ENCODE measurements at places on chromosomes 2 and 18.

- peak; percentile 86 for DNase-seq
Measured at GRCh38 chr2:42101206-42102023, 53.6 kb downstream of the PKDCC start.

DNA sequence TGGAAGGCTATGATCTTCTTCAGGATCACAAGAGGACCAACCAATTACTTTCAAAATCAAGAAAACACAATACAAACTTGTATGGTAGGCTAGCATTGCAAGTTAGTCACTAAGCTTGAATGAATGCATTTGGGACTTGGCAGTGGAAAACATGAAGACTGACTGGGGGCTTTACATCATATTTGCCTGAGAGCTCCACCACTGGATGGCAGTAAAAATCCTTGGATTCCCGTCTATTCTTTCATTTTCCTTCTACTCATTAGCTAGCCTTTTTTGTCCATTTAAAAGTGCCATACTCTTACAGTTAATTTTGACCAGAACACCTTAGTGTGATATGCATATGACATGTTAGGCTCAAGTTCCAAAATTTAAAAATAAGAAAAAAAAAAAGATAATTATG lies 63.5 kb upstream of the RASGRP3 start:
- DNase-seq = peak; percentile 45

GRCh38 chr18:41021089-41021488 lies 933.9 kb upstream of the PIK3C3 start:
- no peak for DNase-seq

DNA sequence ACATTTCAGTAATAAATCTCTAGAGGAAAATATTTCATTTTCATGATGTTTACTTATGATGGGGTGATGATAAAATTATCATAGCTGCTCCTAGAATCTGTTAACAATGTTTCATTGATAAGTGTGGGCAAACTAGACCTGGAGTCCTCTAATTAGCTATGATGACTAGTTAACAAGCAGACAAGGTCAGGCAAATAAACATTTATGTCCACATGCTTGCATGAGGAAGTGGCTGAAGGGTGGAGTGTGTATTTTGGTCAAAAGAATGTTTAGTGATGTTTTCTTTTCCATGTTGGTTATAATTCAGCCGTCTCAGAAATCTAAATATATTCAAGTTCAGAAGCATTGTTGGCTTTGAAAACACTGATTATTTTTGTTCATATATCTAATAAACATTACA lies 99.9 kb upstream of the FN1 start:
- no peak for DNase-seq

DNA sequence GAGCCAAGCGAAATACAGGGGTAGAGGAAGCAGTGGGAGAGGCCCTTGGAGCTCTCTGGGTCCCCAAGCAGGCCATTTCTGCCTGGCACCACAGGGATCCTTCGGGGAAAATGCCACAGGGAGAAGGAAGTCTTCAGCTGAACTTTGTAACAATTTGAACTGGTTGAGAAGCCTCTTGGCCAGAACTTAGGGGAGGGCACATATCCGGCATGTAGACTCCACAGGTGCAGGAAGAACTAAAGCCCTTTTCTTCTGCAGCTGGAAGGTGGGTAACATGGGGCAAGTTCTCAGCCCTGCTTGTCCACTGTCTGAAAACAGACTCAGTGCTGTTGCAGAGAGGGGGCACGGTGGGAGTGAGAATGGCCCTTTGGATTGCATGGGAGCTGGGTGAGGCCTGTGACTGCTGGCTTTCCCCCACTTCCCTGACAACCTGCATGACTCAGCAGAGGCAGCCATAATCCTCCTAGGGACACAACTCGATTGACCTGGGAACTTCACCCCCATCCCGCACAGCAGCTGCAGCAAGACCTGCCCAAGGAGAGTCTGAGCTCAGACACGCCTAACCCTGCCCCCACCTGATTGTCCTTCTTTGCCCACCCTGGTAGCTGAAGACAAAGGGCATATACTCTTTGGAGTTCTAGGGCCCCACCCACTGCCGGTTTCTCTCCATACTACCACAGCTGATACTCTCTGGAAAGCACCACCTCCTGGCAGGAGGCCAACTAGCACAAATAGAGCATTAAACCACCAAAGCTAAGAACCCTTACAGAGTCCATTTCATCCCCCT lies 101.6 kb upstream of the FAM136A start:
- no peak for DNase-seq

DNA sequence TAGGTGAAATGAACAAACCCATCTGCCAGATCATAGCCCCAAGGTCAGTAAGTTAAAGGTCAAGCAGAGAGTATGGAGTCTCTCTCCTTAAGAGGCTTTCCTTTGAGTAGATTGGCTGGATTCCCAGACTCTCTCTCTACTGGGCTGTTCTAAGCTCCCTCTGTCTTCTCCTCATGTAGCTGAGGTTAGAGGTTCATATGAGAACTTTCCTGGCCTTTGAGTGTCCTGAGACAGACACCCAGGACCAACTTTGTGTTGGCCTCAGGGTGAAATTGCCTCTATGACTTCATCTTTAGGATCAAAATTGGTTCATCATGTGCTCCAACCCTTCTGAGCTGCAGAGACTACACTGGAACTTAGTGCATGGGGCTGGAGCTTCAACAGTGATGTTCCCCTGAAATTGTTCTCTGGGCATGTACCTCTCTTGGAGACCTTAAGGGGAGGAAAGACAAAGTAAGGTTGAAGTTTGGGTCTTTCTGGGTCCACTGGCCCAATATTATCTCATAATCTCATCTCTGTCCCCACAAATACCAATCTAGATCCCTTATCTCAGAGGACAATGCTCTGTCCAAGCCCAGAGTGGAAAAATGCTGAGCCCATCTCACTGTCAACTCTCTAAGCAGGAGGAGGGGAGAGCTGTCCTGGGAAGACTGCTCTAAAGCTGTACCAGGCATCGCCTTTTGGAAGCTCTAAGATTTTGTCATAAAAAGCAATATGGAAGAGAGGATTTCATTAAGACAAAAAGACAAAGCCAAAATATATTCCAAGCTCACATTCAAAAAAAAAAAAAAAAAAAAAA lies 177.3 kb upstream of the ARL4C start:
- no peak for DNase-seq

DNA sequence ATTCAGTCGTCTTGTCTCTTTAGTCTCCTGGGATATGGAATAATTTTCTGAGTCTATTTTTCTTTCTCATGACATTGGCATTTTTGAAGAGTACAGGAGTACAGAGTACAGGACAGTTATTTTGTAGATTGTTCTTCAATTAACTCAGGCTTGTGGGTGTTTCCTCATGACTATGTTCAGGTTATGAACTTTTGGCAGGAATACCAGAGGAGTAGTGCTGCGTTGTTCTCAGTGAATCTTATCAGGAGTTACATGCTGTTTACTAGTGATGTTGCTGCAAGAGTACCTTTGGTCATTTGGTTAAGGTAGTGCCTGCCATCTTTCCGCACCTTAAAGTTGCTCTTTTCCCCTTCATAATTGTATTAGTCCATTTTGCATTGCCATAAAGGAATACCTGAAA lies 41.3 kb upstream of the AGFG1 start:
- no peak for DNase-seq

DNA sequence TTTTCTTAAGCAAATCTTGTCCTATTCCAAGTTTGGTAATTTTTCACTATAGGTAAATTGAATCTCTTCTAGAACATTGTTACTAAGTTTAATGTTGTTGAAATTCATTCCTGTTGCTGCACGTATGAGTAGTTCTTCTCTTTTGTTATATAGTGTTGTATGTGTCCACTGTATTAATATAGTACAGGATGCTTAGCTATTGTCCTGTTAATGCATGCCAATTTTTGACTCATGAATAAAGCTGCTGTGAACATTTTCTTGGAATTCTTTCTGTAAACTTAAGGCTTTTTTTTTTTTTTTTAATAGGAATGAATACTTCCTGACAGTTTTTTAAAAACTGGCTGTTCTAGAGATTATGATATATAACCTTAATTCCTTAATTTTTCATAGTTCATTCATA lies 326.9 kb downstream of the SLC4A3 start:
- no peak for DNase-seq

GRCh38 chr2:69538249-69538648 lies 101.0 kb upstream of the NFU1 start:
- no peak for DNase-seq

DNA sequence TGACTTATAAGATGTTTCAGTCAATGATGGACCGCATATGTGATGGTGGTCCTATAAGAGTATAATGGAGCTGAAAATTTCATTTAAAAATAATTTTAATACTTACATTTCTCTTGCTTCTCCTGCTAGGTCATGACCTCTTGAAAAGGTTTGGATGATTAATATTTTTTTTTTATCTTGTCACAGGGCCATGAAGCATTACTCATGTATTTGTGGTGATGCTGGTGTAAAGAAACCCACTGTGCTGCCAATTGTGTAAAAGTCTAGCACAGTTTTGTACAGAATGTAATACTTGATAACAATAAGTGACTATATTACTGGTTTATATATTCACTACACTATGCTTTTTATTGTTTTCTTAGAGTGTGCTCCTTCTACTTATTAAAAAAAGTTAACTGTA lies 124.2 kb upstream of the CELF4 start:
- DNase-seq = no peak

DNA sequence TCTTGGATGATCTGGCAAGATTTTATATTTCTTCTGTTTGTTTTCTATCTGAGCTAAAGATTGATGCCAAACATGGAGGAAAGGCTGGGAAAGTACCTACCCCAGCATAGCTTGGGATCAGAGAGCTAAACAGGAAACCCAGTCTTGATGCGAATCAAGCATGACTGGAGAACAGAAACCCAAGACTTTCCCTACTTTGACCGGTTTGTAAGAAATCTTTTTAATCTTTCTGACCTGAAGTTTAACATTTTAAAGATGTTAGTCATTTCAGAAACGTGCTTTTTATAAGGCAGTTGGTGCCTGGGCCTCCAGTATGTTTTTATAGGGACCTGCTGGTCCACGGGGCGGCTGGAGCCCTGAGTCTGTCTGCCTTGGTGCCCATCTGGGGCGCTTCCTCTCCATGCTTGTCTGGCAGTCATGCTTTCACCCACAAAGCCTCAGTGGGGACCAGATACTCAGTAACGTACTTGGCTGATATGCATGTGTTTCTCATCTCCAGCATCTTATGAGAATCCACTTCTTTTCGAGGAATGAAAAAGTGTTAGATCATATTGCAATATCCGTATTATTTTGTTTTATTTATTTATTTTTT lies 266.5 kb downstream of the PTGR3 start:
- no peak for DNase-seq

- no peak for DNase-seq
Measured at GRCh38 chr18:57128220-57128932, 18.5 kb upstream of the BOD1L2 start.

DNA sequence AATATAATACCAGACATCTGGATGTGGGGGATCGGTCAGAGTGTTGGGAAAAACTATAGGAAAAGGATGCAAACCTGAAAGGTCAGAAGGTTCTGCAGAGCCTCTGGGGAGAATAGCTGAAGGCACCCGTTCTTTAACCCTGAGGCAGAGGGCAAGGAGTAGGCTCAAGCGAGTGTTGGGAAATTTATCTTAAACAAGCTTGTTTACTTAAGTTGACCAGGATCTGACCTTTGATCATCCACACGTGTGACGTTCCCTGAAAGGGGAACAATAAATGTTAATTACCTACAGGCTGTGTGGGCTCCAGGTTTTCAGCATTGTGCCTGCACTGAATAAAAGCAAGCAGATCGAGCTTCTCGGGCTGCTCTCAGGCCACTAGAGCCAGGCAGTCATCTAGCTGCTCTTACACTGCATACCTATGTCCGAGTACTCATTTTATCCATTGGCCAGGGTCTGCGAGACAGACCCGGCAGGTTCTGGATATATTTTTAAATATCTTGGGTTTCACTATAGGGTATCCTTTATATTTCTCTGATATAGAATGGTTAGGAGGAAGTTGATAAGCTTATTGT lies 400.6 kb upstream of the CHST9 start:
- no peak for DNase-seq

- peak; percentile 47 for DNase-seq
Measured at GRCh38 chr2:101012706-101013181, 10.7 kb downstream of the RPL31 start.

DNA sequence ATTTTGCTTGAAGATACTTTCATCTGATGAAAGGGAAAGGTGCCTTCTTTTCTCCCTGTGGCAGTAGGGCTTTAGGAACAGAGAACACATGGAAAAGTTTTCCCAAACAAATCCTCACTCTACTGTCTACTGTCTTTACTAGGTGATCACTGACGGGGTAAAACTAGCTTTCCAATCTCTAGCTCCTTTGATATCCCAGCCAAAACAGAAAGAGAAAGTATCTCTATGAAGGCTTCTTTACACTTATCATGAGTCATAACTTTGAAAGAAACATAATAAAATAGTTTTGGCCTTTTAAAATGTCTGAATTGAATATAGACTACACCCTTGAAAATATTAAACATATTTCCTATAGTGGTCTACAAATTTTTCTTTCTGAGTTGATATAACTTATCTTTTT lies 214.5 kb downstream of the DSEL start:
- DNase-seq = no peak

DNA sequence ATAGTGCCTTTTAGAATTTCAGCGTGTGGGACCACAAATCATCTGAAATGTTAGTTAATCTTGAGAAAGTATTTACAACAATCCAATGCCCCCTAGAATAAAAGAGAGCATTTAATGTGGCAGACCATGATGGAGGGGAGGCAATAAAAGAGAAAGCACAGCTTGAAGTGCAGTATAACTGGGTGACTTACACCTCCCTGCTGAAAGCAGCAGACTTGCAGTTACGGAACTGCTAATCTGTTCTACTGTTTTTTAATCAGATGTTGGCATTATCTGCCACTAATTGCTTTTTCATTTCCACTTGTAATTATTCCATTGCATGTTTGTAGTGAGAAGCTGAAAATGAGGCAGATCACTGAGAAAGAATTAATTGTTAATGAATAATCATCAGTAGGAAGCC lies 130.5 kb upstream of the ITGA4 start:
- no peak for DNase-seq

DNA sequence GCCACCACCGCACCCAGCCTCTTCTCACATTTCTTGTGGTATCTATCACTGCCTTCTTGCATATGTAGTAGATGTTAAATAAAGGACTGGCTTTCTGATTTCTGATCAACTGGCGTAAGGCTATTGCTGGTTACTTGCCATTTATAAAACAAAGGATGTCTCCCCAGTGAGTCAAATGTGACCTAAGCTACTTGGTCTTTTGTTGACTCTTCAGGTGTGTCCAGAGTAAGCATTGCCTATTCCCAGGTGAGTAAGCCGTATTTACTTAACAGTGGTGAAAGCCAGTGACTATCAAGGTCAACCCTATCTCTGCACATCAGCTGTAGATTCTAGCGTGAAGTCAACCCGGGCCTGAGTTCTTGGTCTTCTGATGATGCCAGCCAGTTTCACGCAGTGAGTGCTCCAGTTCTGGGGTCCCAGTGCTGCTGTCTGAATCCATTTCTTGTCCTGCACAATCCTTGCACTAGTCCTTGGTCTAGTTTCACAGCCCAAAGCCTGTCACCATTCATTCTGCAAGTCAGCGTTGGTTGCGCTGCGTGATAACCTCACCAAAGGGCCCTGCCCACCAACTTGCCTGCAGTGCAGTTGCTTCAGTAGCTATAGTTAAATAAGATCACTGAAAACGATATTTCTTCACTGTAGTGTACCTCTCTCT lies 120.2 kb downstream of the GBX2 start:
- DNase-seq = no peak

GRCh38 chr18:2981212-2981728 lies 31.7 kb downstream of the LPIN2 start:
- no peak for DNase-seq

Measured in AG08396 (cell line).